ENCODE measurements at places on chromosomes 2 and 18.

- DNase-seq = peak; percentile 89
These were observed 156.8 kb upstream of the UBE2E3 start for GRCh38 chr2:180823546-180824141.

- no peak for DNase-seq
These were observed 12.1 kb upstream of the COPS8 start for GRCh38 chr2:237073552-237073951.

DNA sequence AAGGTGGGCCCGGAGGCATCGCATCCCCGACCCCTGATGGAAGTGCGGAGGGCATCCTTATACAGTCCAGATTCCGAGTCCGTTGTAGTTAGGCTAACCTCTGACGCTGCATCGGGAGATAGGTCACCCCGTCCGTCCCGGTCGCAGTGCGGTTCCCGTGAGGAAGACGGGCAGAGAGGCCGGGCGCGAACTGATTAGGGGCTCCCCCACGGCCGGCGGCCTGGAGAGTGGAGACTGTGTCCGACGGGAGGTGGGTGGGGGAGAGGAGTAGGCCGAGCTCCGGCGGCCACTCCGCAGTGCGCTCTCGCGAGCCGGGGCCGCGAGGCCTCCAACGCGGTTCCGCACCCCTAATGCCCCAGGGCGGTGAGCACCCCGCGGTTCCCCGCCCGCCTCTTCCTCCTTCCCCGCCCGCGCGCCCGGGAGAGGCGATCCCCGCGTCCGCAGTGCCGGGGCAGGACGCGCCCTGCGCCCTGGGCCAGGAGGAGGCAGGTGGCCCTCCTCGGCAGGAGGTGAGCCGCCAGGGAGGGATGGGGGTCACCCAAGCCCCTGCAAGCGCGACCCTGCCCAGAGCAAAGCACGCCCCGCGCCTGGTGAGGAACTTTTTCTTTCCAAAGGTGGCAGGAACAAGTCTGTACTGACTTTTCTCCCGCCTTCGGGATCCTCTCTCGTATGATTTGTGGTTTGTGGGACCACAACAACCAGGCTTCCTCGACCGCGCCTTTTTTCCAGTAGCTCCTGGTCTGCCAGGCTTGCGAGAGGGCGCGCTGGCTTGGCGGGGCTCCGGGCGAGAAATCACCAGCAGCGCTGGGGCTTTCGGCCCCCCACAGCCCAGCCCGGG, 1.4 kb upstream of the SP5 start:
- no peak for DNase-seq

DNA sequence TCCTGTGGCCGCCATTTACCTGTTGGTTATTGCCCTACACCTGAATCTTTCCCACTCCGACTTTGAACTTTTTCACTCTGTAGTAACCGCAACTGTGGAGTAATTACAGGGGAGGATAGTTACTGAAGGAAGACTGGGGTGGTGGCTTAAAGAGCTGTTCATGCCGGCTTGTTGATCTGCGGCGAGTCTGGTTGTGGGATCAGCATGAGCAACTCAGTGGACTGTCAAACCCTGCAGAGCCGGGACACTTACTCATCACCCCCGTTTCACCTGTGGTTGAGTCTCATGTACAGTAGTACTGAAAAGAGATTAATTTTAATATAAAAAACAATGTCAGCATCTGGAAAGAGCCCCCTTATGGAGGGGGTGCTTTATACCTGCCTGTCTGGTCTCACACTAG, 2.1 kb downstream of the ASB1 start:
- DNase-seq = no peak

GRCh38 chr2:18602298-18602697, 12.9 kb upstream of the NT5C1B start:
- no peak for DNase-seq

GRCh38 chr2:125085904-125086303, 1060.8 kb downstream of the CNTNAP5 start:
- DNase-seq = no peak

GRCh38 chr2:143936848-143937722, 582.8 kb downstream of the ZEB2 start:
- DNase-seq = no peak

DNA sequence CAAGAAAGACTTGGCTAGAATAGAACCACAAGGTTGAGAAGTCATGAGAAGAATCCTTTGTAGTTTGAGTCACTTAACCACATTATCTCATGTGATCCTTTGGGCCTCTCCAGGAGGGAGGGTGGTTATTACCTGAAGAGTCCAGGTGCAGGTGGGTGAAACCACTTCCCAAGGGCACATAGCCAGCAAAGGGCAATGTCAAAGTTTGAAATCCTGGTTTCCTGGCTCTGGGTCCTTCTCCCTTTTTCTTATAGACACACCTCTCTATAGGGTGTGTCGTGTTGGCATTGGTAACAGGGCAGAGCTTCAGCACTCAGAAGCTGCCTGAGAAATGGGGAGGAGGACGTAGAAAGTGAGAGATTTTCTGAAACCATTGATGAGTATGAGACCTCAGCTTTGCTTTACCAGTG, 137.9 kb downstream of the MGAT5 start:
- DNase-seq = peak; percentile 84

DNA sequence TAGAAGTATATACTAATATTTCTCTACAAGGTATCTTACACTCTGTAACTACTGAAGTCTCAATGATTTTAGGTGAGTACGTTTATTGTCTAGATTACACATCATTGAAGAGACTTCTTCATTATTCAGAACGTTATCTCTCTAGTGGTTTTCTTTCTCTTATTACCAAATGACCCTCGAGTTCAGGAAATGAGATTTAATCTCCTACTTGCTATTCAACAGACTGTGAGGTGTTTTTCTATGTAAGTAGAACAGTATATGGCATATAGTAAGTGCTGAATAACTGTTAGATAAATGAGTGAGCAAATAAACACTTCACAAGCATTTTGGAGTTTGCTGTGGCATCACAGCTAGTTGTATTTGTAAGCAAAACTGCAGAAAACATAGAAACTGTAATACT, 947.2 kb upstream of the SLC39A10 start:
- no peak for DNase-seq

DNA sequence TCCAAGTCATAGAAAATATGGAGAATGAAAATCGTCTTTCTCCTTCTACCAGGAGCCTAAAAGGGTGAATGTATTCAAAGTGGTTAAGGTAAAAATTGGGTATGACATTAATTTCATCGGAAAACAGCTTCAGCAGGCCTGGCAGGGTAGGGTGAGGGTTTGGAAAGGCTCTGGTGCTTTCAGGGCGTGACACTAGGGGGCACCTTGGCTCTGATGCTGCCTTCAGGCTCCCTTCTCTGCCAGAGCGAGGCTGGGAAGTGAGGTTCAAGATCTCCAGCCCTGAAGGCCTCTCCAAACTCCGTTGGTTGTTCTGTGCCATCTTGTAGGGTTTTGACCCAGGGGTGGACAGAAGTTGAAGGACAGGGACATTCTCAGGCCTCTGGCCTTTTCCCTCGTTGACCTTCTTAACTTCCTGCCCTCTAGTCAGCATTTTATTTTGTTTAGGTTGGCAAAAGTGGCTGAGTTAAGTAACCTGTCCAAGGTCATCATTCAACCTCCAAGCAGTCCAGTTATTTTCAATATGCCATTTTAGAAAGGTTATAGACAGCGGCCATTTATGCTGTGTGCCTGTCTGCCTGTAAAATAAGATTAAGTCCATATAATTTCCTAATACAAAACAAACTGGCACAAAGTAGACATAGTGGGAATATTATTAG, 40.3 kb downstream of the EML6 start:
- no peak for DNase-seq

GRCh38 chr2:205077159-205077558, 531.9 kb downstream of the PARD3B start:
- peak; percentile 7 for DNase-seq

DNA sequence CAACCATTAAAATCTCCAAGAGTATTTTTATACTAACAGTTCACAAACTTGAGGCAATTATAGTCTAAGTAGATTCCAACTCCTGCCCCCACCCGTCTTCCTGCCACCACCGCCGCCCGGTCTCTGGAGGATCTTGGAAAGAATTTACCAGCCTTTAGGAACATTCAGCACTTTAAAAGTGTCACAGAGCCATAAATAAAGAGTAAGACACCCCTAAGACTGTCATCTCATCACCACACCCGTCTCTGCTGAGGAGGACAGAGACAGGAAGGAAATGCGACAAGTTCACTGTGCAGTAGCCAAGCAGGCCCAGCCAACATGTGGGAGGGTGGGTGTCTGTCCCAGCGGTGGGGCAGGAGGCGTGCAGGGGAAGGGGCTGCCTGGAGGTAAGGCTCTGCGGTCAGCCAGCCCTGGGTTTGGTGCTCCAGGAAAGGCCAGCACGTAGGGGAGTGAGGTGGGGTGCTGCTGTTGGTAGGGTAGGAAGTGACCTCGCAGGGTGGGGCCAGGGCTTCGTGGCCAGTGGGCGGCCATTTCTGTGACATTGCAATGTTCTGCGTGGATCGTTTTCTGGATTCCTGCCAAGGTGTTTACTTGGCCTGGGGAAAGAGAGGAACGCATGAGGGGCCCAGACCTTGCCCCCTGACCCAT, 111.6 kb downstream of the FAM210A start:
- DNase-seq = no peak

GRCh38 chr2:109299536-109299935, 170.5 kb downstream of the SH3RF3 start:
- no peak for DNase-seq

DNA sequence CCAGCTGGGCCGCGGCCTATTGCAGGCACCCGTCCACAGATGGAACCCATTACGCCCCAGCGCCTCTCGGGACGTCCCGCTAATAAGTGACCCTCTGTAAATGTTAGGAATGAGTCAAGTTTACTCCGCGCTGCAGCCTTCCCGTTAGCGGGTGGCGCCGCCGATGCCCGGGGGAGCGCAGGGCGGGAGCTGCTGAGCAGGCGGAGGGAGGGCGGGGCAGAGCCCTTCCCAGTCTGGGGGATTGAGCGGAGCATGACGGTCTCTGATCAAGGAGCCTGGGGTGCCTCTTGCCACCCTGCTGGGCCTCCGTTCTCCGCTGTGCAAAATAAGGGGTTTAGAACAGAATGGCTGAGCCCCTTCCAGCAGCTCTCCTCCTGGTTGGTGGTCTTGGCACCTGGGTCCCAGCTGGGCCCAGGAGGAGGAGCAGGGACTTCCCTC, 10.5 kb downstream of the CROCC2 start:
- DNase-seq = no peak

- DNase-seq = peak; percentile 97
These were observed 71.0 kb downstream of the ARL4C start for GRCh38 chr2:234425639-234426603.

DNA sequence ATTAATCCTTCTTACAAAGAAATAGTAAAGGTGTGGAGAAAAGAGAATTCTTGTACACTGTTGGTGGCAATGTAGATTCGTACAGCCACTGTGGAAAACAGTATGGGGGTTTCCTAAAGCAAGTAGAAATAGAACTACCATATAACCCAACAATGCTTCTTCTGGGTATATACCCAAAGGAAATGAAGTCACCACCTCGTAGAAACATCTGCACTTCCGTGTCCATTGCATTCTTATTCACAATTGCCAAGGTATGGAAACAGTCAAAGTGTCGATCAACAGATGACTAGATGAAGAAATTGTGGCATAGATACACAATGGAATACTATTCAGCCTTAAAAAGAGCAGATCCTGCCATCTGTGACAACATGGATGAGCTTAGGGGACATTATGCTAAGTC, 93.4 kb upstream of the TGIF1 start:
- DNase-seq = no peak

- DNase-seq = no peak
These were observed 64.0 kb upstream of the CTDP1 start for GRCh38 chr18:79615586-79615985.

DNA sequence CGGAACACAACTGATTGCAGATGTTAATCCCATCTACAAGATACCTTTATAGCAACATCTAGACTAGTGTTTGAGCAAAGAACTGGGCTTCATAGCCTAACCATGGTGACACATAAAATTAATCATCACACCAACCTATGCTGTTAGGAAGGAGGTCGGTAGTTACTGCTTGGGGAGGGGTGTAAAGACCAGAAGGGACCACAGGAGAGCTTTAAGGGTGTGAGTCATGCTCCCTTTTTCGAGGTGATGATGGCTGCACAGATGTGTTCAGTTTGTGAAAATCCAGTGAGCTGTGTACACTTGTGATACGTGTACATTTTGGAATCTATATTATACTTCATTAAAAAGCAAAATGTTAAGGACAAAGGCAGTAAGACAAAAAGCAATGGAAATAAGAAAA, 4.6 kb upstream of the SEH1L start:
- DNase-seq = no peak

DNA sequence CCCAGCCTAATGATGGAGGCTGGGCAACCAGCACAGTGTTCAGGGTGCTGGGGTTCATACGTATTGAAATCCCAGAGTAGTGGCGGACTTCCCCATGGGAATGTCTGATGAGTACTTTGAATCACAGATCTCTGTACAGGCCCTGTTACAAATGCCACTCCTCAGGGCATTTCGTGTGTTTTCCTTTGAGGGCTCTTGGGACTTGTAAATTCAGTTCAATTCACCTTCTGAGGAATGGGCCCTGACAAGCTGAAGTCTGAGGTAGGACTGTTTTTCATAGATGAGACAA, 288 bp upstream of the RDH14 start:
- no peak for DNase-seq

DNA sequence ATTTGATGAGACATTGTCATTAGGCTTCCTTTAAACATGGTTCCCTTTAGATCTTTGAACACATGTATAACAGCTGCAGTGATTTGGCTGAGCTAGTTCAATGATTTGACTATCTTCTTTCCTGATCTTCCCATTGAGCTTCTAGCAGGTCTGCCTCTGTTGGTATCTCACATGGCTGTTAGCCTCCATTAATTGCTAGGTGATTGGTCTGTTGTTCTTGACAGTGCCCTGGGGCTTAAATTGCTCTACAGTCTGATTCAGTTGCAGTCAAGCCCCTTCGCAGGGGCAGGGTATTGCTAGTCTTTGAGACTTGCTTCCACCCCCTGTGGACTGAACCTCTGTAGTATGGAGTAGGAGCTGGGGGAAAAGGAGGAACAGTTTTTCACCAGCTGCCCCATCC, 24.1 kb downstream of the SKA1 start:
- no peak for DNase-seq

GRCh38 chr18:6558446-6559156, 143.9 kb upstream of the L3MBTL4 start:
- no peak for DNase-seq

DNA sequence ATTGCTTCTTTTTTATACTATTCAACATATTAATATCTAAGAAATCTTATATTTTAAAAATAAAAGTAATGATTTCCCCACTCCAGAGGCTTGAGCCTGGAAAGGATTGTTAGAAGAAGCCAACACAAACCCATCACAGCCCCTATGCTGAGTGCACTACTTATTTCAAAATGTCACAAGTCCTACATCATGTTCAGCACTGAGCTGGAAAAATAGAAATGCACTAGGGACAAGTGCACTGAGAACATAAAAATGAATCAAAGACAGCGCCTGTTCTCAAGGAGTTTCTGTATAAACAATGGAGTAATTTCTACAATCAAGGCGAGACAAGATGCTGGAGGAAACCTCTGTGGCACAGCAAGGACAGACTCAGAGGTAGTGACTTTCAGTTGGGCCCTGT, 155.0 kb downstream of the TXNL1 start:
- no peak for DNase-seq

GRCh38 chr2:231486851-231487596, 22.7 kb upstream of the NCL start:
- DNase-seq = no peak

GRCh38 chr18:77111449-77111848, 21.1 kb downstream of the MBP start:
- DNase-seq = no peak

GRCh38 chr2:27016801-27017325, 15.9 kb upstream of the TMEM214 start:
- peak; percentile 45 for DNase-seq
